C1 segment of cervical spinal cord (tissue), 14 donors: ENCODE measurements at places on chromosomes 7 and 10.

DNA sequence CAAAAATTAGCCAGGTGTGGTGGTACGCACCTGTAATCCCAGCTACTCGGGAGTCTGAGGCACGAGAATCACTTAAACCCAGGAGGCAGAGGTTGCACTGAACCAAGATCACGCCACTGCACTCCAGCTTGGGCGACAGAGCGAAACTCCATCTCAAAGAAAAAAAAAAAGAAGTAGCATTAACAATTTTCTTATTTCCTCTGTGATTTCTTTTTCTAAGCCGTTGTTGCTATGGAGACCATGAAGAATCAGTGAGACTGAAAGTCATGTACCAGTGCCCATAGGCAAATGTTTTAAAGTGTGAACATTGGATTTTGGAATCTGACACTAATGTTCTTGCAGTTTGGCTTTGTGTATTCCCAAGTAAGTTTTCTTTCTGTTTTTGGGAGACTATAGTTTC lies 18.4 kb upstream of the MAP3K8 start:
- DNase-seq: no peak

DNA sequence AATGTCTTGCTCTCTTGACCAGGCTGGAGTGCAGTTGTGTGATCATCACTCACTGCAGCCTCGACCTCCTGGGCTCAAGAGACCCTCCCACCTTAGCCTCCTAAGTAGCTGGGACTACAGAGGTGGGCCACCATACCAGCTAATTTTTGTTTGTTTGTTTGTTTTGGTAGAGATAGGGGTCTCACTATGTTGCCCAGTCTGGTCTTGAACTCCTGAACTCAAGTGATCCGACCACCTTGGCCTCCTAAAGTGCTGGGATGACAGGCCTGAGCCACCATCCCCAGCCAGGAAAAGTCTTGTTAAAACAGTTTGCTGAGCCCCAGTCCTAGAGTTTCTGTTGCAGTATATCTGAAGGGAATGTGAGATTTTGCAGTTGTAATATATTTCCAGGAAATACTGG lies 83.9 kb downstream of the SKIDA1 start:
- no peak for DNase-seq

DNA sequence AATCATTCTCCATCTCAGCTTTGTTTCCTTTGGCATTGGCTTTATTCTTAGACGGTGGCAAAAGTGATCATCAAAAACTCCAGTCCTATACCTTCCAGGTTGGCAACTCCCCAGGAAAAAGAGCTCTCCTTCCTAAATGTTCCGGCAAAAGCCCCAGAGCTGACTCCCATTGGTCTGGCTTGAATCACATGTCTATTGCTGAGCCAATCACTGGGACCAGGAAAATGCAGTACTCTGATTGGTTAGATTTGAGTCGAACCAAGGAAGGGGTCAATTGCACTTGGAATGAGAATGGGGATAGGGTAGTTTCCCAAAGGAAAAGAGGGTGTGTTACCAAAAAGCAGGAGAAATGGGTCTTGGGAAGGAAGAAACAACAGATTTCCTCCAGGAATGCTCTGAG lies 22.3 kb downstream of the LEP start:
- no peak for DNase-seq

- DNase-seq: no peak
Measured at GRCh38 chr7:65503434-65504152, 129.9 kb downstream of the ZNF92 start.

DNA sequence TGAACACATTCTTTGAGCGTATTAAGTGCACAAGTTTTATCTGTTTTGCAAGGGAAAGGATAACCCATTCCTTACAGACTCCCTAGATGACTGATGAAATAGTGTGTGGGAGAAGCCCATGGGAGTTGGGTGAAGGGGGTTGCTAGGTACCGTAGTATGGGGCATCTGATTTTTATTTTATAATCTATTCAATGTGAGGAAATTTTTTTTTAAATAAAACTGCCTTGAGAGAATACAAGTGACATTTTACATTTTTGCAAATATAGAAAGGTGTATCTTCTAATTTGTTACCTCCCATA lies 1.4 kb downstream of the BTAF1 start:
- no peak for DNase-seq

DNA sequence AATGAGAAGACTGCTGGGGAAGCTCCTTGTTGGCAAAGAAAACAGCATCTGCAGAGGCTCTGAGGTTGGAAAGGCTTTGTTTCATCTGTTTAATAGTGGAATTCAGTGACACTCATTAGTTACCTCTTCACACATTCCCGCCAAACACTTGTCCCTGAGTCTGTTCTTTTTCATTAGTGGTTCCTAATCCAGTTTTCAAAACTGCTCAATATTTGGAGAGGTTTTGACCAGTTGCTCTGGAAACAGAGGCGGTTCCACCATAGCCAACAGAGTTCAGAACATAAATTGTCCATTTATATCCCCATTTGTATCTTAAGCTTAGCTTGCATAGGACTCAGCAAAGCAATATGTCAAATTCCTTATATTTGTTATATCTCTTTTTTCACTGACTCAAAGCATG lies 754.6 kb downstream of the AUTS2 start:
- DNase-seq: no peak

DNA sequence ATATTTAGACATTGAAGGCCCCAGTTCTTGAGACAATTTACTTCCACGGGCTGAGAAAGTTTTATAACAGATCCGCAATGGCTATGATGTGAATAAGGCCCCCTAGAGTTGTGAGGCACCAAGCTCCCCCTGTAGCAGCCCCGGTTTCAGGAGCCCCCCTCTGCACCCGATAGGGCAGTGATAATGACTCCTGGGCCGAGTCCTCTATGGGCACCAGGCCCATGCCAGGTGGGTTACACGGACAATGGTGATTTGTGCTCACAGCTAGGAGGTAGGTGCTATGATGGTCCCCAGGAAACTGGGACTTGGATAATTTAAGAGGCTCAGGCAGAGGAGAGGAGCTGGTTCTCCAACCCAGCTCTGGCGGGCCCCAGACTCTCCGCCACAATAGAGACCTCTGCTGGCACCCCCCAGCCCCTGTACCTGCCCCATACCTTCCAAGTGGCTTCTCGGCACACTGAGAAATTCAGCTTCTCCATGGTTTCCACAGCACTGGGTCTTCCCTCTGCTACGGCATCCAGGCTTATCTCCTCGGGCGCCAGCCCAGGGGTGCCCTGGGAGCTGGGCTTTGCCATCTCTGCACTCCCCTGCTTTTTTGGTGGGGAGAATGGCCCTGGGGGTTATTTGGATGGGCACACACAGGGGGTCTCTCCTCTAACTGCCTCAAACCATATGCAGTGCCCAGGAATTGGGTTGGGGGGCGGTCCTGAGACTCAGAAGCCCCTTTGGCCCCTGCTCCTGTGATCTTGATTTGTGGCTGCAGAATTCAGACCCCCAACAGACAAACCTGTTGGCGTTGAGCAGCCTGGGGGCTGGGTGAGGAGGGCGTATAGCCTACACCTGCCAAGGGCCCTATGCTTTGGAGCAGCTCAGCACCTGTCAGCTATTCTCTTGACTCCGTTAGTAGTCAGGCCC lies 12.2 kb upstream of the KCP start:
- no peak for DNase-seq

- no peak for DNase-seq
Measured at GRCh38 chr7:30750683-30751650, 968 bp upstream of the INMT start.

DNA sequence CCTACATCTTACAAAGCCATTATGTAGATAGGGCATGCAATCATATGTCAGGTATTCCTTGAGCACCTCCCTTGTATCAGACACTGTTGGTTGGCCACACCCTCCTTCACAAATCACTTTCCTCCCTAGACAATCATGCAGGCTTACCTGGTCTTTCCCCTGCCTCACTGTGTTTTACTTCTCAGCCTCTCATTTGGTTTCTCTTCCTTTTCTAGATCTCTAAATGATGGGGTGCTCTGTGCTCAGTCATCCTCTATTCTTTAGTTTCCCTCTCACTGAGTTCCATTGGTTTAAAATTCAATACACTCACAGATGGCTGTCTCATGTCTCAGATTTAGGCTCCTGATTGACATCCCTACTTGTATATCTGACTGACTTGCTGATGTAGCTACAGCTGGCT lies 31.4 kb downstream of the ANK3 start:
- DNase-seq: no peak

GRCh38 chr10:70360215-70360614 lies 22.2 kb downstream of the LRRC20 start:
- DNase-seq: no peak

GRCh38 chr7:28626624-28627262 lies 214.4 kb downstream of the CREB5 start:
- no peak for DNase-seq

DNA sequence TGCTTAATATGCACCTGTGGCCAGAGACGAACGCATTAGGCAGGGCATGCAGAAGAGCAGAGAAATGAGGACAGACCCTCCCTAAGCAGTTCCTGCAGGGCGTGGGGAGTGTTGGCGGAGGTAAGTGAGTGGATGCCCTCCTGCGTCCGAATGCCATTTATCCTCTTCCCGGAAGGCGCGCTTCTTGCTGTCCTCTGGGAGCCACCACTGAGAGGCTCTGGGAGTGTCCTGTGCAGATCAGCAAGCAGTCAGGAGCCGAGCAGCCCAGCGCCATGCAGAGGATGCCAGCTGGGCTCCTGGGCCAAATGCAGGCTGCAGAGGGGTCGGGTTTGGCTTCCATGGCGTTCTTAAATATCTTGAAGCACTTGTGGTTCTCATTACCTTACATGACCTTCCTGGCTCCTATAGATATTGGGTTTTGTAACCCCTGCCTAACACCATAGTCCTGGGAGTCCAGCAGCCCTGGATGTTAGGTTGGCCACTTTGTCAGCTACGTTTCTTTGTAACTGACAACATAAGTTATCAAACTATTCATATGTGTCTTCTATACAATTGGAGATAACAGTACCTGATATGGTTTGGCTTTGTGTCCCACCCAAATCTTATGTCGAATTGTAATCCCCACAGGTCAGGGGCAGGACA lies 30.0 kb upstream of the SLIT1 start:
- DNase-seq: no peak

GRCh38 chr10:118340486-118340885 lies 1.6 kb downstream of the FAM204A start:
- no peak for DNase-seq

- DNase-seq: no peak
Measured at GRCh38 chr10:5942001-5942400, 35.3 kb downstream of the IL15RA start.

DNA sequence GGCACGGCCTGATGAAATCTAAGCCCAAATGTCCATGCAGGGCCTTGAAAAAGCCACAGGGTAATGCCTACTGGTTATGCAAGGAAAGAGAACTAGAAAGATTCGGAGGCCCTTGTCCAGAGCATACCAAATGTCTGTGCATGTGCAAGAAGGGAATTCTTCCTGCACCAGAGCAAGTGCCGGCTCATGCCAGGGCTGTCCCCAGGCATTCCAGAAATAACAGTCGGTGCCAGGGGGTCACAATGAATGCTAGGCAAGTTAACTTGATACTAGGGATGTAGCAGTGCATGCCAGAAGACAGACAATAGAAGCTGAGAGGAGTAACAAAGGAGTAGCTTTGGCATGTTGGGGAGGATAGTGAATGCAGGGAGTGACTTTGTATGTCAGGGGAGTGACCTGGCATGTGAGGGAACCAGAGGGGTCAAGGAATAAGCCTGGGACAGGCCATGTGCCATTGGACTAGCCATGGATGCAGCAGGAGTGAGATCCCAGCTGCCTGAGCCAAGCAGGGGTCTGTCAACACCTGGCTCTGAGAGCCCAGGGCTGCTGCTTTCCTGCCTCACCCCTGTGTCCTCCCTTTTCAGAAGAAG lies 119.5 kb upstream of the UNC5B start:
- DNase-seq: no peak

DNA sequence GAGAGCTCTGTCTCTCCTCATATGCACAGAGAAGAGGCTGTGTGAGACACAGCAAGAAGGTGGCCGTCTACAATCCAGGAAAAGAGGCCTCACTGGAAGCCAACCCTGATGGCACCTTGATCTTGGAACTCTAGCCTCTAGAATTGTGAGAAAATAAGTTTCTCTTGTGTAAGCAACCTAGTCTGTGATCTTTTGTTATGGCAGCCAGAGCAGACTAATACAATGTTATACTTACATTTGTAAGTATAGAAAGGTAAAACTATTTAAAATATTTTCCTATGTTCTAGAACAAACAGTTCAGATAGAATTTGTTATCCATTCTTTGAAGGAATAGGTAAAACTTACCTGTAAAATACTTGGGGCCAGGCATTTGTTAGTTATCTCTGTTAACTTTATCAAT lies 53.3 kb downstream of the LRMDA start:
- no peak for DNase-seq

- DNase-seq: no peak
Measured at GRCh38 chr7:106075937-106076336, 36.2 kb downstream of the SYPL1 start.

- DNase-seq: no peak
Measured at GRCh38 chr10:129936923-129937300, 27.2 kb downstream of the EBF3 start.

GRCh38 chr10:100653957-100654781 lies 91.2 kb upstream of the PAX2 start:
- DNase-seq: no peak

DNA sequence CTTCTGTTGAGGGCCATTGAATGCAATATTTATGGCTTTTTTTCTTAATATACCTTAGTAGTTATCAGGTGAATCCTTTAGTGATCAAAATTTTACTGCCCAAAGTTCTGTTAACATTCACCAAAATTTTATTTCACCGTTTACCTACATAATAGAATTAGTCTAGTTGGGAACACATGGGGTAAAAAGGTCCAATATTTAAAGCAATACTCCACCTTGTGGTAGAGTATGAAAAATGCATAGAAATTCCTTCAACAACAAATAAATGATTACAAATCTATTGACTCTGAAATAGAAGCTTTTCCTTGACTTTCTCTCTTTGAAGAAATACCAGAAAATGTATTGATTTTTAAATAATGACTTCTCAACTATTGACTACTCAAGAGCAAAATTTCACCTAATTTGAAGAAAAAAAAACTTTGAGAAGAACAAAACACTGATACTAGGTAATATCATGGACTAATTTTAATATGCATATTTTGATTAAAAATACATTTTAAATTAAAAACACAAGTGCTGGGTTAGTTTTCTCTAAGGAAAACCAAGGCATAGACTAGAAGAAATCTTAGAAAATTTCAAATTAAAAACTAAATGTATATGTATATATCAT lies 43.3 kb downstream of the POLR1F start:
- DNase-seq: no peak

- DNase-seq: no peak
Measured at GRCh38 chr10:124301736-124302135, 117.0 kb downstream of the OAT start.
